ENCODE measurements at places on chromosomes 13 and 19.

GRCh38 chr13:24076636-24077035 is 83.9 kb upstream of the SPATA13 start:
- DNase-seq: no peak

GRCh38 chr19:41398598-41398997 is 980 bp downstream of the BCKDHA start:
- DNase-seq: no peak

- no peak for DNase-seq
These were observed 598 bp upstream of the LPAR2 start for GRCh38 chr19:19628501-19629134.

DNA sequence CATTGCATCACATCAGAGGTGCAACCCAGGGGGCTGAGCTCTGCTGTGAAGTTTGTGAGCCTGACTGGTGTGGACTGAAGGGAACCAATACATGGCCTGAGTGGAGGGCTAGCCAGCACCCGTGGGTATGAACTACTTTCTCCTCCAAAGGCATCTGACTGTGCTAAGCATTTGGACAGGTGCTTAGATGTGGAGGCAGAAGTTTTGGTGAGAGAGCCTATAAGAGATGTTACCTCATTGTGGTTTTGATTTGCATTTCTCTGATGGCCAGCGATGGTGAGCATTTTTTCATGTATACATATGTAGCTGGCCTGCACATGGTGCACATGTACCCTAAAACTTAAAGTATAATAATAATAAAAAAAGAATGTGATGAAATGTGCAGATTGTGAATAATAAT is 46.9 kb downstream of the TEX29 start:
- DNase-seq: no peak

- DNase-seq: no peak
These were observed 11.3 kb upstream of the POU2F2 start for GRCh38 chr19:42143341-42144234.

- no peak for DNase-seq
These were observed 15.2 kb downstream of the RCBTB1 start for GRCh38 chr13:49569993-49570689.

DNA sequence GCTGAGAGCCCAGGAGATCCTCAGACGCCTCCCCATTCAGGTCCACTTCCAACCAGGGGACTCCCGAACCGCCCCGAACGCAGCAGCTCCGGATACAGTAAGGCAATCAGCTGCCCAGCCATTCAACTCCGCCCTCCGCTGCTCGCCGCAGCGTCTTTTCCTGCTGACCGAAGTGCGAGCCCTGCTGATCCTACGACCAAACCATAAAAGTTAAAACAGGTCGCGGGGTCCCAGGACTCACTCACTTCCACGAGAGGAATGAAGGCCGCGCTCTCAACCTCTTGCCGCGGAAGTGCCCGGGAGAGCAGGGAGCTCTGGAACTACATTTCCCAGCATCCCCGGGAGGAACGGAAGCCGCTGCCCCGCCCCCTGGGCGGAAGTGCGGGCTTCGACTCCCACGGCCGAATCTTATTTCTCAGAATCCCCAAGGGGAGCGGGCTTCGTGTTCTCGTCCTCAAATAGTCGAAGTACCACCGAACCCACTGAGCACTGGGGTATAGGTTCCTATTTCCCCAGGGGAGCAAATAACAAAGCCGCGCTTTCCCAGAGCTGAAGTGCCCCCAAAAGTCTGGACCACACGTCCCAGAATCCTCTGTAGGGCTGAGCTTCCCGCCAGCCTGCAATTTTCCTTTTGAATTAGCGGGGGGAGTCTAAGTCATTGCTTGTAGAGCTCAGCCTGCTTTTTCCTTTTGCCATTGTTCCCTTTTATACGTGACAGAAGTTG is at the start of gene ZNF45:
TSS of gene ZNF45 (minus strand) at position 298 of the 724 bp plus-strand sequence. CDS start 13,097 bp downstream, outside the sequence.
- peak; percentile 78 for DNase-seq

GRCh38 chr19:46533078-46533620 is 37.5 kb upstream of the PNMA8B start:
- DNase-seq: no peak

DNA sequence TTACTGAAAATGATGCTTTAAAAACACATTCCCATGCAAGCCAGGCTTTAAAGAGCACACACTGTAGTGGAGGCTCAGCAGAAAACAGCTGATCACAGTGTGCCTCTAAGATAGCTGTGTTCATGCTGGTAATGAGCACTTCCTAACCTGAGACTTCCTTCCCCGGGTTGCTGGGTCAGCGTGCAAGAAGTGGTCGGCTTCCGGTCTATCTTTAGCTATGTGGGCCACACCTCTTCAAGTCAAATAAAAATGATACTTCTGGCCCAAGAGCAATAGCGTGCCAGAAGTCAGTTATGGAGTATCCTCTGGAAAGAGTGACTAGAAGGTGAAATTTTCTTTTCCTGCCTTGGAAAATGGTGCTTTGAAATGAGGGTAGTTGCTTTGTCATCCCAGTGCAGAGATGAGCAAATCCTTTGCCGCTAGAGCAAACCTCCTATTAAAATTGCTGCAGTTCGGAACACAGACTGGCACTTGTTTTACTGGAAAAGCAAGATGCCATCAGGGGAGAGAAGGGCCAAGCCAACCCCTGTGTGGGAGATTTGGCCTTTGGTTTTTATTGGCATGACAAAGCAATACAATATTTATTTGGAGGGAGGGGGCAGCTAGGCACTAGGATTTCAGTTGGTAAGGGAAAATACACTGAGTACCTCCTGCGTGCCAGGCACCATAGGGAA is 64.2 kb downstream of the ARHGAP35 start:
- DNase-seq: no peak

- no peak for DNase-seq
These were observed 38.4 kb upstream of the CSNK1A1L start for GRCh38 chr13:37143911-37144310.

- DNase-seq: no peak
These were observed 20.7 kb upstream of the CLN5 start for GRCh38 chr13:76971215-76971614.

GRCh38 chr19:36652958-36653357 is 13.7 kb downstream of the ZNF461 start:
- no peak for DNase-seq

DNA sequence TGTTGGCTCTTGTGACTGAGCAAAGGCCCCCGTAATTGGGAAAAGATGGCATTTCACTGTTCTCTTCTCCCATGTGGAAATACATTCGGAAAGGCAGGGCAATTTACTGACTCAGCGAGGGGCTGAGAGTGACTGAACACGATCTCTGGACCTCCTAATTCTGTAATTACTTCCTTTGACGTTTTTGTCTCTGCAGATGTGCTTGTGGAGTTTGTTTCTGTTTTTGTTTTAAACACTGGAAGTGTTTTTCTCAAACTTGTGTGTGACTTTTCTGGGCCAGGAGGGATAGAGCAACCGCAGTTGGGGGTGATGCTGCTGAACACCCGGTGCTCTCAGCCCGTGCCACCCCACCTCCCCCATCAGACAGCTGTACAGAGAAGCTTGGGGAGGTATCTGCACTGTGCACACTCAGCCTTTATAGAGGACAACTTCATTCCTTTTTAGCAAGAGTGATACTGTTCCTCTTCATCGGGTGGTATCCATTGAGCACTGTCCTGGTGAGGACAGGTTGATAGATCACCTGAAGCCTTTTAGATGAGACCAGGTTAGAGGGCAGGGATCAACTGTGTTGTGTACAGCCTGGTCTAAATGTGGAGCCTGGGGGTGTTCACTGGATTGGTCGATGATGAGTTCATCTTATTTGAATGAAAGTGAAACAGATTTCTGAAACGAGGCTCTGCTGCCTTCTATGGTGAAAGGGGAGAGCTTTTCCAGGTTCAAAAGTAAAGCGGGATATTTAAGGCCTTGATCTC is 117.4 kb downstream of the ESD start:
- peak; percentile 30 for DNase-seq

DNA sequence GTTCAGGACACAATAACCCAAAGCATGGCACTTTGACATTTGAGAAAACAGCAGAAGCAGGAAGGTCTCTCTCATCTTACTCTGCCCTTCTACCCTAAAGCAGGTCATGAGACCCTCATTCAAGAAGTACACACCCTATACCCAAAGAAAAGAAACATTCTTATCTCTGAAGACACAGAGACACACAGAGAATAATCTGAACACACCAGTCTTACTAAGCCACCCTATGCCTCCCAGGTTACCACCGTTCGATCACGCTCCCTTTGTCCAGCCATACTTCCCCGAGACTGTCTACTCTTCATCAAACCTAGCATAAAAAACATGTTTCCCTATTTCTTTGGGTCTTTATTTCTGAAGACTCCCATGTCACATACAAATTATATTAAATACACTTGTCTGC is 66.5 kb upstream of the ANKRD10 start:
- DNase-seq: no peak

DNA sequence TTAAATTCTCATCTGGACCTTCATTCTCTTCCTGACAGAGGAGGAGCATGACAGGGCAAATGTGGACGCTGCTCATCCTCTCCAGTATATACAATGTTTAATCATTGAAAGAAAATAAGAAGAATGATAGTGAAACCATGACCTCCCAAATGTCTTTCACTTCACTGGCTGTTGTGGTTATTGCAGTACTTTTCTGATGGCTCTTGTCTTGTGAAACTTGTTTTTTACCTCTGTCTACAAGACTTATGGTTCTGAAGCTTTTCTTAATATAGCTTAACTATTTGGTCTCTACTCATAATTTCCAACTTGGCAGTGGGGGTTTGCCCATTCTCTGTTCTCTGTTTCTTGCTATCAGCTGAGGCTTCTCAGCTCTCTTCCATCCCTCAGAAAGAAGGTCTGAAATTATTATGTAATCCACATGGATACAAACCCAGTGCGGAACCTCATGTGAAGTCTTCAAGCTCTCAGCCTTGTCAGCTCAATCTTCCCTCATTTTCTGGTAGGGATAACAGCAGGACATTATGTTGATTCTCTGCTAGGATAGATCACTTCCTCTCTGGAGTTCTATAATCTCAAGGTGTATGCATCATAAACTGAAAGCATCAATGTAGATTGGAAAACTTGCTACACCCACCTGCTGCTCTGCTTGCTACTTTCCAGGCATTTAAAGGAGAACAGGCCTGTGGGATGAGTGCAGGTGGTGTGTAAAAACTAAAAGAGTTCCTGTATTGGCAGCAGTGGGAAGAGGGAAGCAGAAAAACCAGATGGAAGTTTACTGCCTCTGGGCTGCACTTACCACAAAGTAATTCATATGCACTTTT is 250.3 kb upstream of the HTR2A start:
- no peak for DNase-seq

DNA sequence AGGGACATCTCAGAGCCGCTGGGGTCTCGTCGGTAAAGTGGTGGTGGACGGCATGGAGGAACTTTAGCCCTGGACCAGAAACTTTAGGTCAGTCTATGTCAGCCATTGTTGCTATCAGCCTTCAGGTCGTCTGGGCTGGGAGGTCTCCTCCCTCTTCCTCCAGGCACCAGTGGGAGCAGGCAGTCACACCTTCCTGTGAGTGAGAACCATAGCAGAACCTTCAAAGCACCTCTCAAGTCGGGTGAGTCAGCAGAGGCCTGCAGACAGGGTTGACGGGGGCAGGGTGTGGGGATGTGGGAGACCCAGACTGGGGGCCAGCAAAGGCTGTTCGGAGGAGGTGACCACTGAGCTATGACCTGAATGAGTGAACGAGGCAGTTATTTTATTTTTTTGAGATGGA is 15.4 kb upstream of the SBNO2 start:
- DNase-seq: peak; percentile 25

DNA sequence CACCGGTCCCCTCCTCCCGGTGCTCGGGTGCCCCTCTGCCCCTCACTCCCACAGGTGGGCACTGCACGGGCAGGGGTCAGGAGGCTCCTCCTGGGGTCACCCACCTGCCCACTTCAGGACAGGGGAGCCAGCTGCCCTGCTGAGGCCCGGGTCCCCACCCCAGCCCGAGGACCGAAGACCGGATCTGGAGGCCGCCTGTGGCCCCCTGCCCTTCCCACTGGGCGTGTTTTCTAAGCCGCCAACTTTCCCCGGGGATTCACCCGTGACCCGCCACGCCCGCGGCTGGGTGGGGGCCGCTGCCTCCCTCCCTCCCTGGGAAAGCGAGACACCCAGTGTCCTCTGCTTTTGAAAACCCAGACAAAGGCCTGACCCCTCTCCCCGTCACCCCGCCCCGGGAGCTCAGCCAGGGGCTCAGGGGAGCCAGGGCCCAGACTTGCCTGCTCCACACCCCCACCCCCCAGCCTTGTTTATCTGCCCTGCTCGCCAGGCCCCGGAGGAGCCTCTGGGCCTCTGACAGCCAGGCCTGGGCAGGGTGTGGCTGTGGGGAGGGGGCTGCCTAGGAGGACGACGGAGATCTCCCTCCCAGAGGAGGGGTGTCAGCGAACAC is 1.3 kb downstream of the PALM start:
- DNase-seq: no peak

DNA sequence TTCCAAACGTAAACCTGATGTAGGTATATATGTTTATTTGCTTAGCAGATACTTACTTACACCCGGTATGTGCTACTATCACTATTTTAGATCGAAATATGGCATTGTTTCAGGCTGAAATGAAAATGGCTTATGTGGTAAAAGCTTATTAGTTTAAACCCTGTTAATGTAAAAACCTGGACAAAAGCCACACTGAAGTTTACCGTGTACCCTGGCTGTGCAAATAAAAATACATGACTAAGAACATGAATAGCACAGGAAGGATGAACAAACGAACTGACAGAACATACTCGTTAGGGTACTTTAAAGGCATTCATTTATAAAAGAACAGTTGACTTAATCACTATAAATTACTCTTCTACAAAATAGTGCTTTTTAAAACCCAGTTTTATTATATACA is 6.6 kb downstream of the CLDN10 start:
- no peak for DNase-seq

- no peak for DNase-seq
These were observed 265.7 kb downstream of the DIAPH3 start for GRCh38 chr13:59898066-59898465.
